Stomach (tissue), 19 donors: ENCODE measurements at places on chromosomes 1 and 21. TPM values are rescaled to one million over a fixed set of nuclear protein-coding genes. Genes with fewer than 3 reads are reported as not detected.

Gene DNASE2B
- polyA plus RNA-seq, result 0.92 TPM

Gene BRDT
- polyA plus RNA-seq, result not detected

Gene ERG
- polyA plus RNA-seq, result 5.5 TPM

Gene TP73
- 0.25 TPM for polyA plus RNA-seq

Gene ARHGEF11
- 8.6 TPM for polyA plus RNA-seq

Gene ATP1A1
- 210 TPM for polyA plus RNA-seq

Gene TEDDM1
- not detected for polyA plus RNA-seq

Gene OLFML2B
- polyA plus RNA-seq, result 0.31 TPM

Gene SLC35F3
- 0.50 TPM for polyA plus RNA-seq

Gene TAL1
- polyA plus RNA-seq, result 1.2 TPM

Gene ANKRD13C
- 6.8 TPM for polyA plus RNA-seq

Gene INSRR
- 0.75 TPM for polyA plus RNA-seq

Gene DYRK3
- polyA plus RNA-seq, result 3.2 TPM

Gene TDRD5
- polyA plus RNA-seq, result not detected

Gene GBP2
- 66.0 TPM for polyA plus RNA-seq

Gene USH2A
- not detected for polyA plus RNA-seq

Gene OR10J1
- not detected for polyA plus RNA-seq

Gene HES3
- not detected for polyA plus RNA-seq

Gene PFKFB2
- 5.1 TPM for polyA plus RNA-seq

Gene STUM
- 1.2 TPM for polyA plus RNA-seq

Gene OVAAL
- polyA plus RNA-seq, result not detected

Gene FCRLB
- polyA plus RNA-seq, result 0.68 TPM

Gene SIPA1L2
- 6.8 TPM for polyA plus RNA-seq

Gene CPTP
- polyA plus RNA-seq, result 17.3 TPM

Gene TMCC2
- 1.5 TPM for polyA plus RNA-seq

Gene ASCL5
- not detected for polyA plus RNA-seq
